ENCODE measurements at places on chromosomes 12 and 14. TPM values are rescaled to one million over a fixed set of nuclear protein-coding genes. Genes with fewer than 3 reads are reported as not detected.

GRCh38 chr12:96493106-96493505 is 3.7 kb downstream of the CFAP54 start:
- peaks cover 4% of the 10 kb centered on the region for H3K4me1 ChIP-seq
- no peaks in the 10 kb centered on the region for H3K36me3 ChIP-seq
- H3K27me3 ChIP-seq: no peaks in the 10 kb centered on the region
- DNase-seq: peak; percentile 37
- no peak overlapping the region for H3K4me3 ChIP-seq

GRCh38 chr14:24309538-24310264 is at the start of gene LTB4R2:
LTB4R2 (plus strand) TSS chr14:24310140; CDS start chr14:24310665, 525 bp downstream.
- no peaks in the 10 kb centered on the region for H3K27me3 ChIP-seq
- H3K4me1 ChIP-seq: peaks cover 12% of the 10 kb centered on the region
- H3K4me3 ChIP-seq: no peak within 1 kb of the TSS
- H3K27ac ChIP-seq: peak within 1 kb of the TSS; percentile 10

- peaks cover 7% of the 10 kb centered on the region for H3K4me1 ChIP-seq
- peak; percentile 65 for DNase-seq
- no peaks in the 10 kb centered on the region for H3K27me3 ChIP-seq
Observed at GRCh38 chr14:24392325-24393091, 6.3 kb upstream of the NYNRIN start.

DNA sequence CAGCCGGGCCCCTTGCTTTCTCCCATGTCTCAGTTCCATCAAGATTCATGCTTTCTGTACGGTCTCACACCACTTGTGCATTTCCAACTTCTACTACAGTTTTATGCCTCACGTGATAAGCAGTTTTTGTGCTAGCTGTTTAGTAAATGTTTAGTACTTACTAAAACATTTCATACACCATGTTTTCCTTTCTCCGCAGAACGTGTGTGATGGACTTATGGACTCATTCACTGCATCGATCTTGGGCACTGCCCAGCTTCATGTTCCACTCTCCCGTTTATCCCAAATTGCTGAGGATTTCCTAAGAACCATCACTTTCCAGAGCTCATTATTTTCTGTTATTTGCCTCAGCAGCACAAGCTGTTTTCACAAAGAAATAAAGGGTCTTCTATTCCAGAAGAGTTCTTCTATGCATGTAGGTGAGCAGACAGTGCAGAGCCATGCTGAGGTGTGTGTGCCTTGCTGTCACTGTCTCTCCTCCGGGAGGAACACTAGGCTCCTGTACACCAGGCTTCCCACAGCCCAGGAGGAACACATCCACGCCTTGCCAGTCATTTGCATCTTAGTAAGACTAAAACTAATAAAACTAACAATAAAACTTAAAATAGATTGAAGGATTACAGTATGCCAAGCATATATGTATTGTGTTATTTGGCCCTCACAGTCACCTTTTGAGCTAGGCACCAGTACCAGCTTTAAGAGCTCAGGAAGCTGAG is 90.3 kb upstream of the EEA1 start:
- no peaks in the 10 kb centered on the region for H3K36me3 ChIP-seq
- H3K27me3 ChIP-seq: no peaks in the 10 kb centered on the region
- no peaks in the 10 kb centered on the region for H3K4me1 ChIP-seq
- H3K27ac ChIP-seq: no peak overlapping the region
- no peak for DNase-seq

- DNase-seq: no peak
- no peak overlapping the region for H3K4me3 ChIP-seq
- peaks cover 14% of the 10 kb centered on the region for H3K4me1 ChIP-seq
- no peak overlapping the region for H3K27ac ChIP-seq
- no peaks in the 10 kb centered on the region for H3K27me3 ChIP-seq
- H3K36me3 ChIP-seq: no peaks in the 10 kb centered on the region
Observed at GRCh38 chr12:46435029-46435428, 62.5 kb upstream of the SLC38A2 start.

GRCh38 chr12:92860521-92860920 is 68.6 kb downstream of the EEA1 start:
- no peak for DNase-seq
- H3K27me3 ChIP-seq: no peaks in the 10 kb centered on the region
- no peaks in the 10 kb centered on the region for H3K4me1 ChIP-seq
- H3K27ac ChIP-seq: no peak overlapping the region
- H3K4me3 ChIP-seq: no peak overlapping the region

GRCh38 chr14:51548187-51548586 is 103.5 kb upstream of the FRMD6 start:
- H3K27me3 ChIP-seq: no peaks in the 10 kb centered on the region
- peak overlapping the region; percentile 4 for H3K4me3 ChIP-seq
- peak; percentile 66 for DNase-seq
- H3K4me1 ChIP-seq: peaks cover 29% of the 10 kb centered on the region
- peak overlapping the region; percentile 76 for H3K27ac ChIP-seq

DNA sequence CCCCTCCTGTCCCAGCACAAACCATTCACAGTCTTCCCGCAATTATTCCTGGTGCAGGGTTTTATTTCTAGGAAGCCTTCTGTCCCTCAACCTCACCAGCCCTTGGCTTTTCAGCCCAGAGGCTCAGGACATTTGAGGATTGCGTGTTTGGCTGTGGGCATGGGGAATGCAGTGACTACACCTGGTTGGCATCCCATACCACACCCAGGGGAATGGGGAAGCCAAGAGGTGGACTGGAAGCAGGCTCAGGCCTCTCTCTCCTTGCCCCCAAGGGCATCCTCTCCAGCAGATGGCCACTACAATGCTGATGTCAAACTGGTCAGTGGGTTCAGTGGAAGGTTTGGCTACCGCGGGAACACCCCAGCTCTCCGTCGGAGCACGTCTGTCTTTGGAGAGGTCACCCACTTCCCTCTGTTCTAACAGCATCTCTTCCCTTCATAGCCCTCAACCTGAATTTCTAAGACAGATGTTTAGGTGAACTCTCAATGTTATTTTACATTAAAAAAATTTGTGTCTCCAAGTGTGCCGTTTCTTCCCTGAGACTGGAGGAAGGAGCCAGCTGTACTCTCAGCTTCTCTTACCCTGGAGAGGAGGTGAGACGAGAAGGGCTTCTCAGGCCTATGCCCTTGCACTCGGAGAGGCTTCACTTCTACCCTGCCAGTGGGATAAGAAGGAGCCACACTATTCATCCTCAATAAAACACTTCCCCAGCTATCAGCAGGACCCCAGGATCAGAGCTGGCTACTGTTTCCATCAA is 35.5 kb downstream of the DCAF4 start:
- no peaks in the 10 kb centered on the region for H3K27me3 ChIP-seq
- no peak overlapping the region for H3K4me3 ChIP-seq
- peaks cover 4% of the 10 kb centered on the region for H3K36me3 ChIP-seq
- H3K4me1 ChIP-seq: no peaks in the 10 kb centered on the region
- no peak for DNase-seq

- peak; percentile 25 for DNase-seq
- no peaks in the 10 kb centered on the region for H3K4me1 ChIP-seq
Observed at GRCh38 chr14:55802986-55803872, 223.2 kb downstream of the KTN1 start.

DNA sequence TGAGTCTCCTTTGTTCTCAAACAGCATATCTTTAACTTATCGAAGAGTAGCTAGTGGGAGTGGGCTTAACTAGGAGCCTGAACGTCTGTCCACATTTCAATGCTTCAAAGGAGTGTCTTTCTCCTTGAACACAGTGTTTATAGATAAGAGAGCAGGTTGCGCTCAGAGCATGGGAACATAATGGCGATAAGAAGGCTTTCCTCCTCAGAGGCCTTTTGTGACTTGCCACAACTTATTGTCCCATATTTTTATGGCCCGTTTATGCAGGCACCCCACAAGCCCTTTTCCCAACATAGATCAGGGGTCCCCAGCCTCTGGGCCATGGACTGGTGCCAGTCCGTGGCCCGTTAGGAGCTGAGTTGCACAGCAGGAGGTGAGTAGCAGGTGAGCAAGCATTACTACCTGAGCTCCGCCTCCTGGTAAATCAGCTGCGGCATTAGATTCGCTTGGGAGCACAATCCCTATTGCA is 2.6 kb upstream of the DDX47 start:
- DNase-seq: no peak
- no peaks in the 10 kb centered on the region for H3K36me3 ChIP-seq
- H3K4me1 ChIP-seq: peaks cover 7% of the 10 kb centered on the region
- H3K27me3 ChIP-seq: no peaks in the 10 kb centered on the region
- no peak overlapping the region for H3K4me3 ChIP-seq

DNA sequence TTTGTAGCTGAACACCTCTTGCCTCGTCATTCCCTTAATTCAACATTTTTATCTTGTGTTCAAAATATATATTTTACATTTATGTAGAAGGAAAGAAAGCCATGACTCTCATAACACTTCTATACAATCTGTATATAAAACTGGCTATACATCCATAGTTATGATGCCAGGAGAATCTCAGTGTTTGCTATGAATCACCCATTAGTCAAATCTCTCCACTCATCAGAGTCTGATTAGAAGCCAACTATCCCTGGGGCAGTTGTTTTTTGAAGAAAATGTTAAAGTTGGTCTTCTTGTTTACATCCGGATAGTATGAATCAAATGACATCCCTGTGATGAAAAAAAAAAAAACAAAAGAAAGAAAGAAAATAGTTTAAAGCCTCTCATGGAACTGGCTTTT is 503.9 kb downstream of the NELL2 start:
- peak; percentile 29 for DNase-seq
- H3K27me3 ChIP-seq: no peaks in the 10 kb centered on the region
- H3K4me3 ChIP-seq: no peak overlapping the region

GRCh38 chr12:2190085-2190484 is 137.3 kb downstream of the CACNA1C start:
- H3K27me3 ChIP-seq: no peaks in the 10 kb centered on the region
- H3K4me1 ChIP-seq: no peaks in the 10 kb centered on the region
- peaks cover 1% of the 10 kb centered on the region for H3K36me3 ChIP-seq
- no peak overlapping the region for H3K4me3 ChIP-seq
- H3K27ac ChIP-seq: no peak overlapping the region
- DNase-seq: no peak

- H3K4me1 ChIP-seq: no peaks in the 10 kb centered on the region
- no peak for DNase-seq
- no peaks in the 10 kb centered on the region for H3K36me3 ChIP-seq
- no peak overlapping the region for H3K4me3 ChIP-seq
Observed at GRCh38 chr14:68328509-68328908, 464.4 kb downstream of the ZFP36L1 start.

DNA sequence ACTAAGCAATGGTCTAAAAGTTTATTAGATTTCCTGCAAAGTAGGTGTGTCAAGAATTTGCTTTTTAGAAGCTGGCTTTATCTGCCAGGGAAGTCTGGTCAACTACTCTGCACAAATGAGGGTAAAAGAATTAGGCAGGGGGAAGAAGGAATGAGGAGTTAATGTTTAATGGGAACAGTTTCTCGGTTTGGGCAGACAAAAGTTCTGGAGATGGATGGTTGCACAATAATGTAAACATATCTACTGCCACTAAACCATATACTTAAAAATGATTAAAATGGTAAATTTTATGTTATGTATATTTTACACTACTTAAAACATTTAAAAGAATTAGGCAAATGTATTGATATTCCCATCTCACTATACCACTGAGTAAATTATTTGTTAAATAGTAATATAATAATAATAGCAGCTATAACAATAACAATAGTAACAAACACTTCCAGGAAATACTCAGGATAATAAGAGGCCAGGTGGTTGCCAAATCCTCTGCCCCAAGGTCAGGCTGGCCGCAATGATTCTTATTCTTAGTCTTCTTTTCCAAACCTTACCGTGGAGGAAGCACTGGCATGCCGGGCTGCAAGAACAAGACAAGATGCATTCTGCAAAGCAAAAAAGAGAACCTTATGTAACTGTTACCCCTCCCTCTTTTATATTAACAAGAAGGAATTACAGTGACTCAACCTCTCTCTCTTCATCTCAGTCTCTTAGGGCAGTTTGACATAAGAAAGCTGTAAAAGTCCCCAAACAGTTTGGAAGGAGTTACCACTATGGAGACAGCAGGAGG is 13.9 kb downstream of the CS start:
- peaks cover 10% of the 10 kb centered on the region for H3K36me3 ChIP-seq
- H3K27ac ChIP-seq: no peak overlapping the region
- no peak for DNase-seq
- no peaks in the 10 kb centered on the region for H3K4me1 ChIP-seq
- no peaks in the 10 kb centered on the region for H3K27me3 ChIP-seq

DNA sequence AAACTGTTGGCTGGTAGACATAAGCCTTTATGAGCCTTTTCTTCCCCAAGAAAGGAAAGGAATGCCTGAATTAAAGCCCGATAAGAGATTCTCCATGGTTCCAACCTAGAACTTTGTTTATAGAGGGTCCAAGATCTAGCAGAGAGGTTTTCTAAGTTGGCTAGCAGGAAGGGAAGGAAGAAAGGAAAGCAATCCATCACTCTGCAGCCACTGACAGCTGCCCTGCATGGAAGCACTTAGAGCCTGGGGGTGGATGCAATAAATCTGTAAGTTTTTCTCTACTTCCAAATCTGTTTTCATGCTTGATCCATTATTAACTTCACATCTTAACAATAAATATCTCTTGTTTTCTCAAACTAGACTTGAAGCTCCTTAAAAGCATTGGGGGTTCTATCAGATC is 224.4 kb downstream of the KSR2 start:
- H3K4me1 ChIP-seq: no peaks in the 10 kb centered on the region
- DNase-seq: no peak
- H3K27me3 ChIP-seq: no peaks in the 10 kb centered on the region
- no peaks in the 10 kb centered on the region for H3K36me3 ChIP-seq

GRCh38 chr12:106790020-106790419 is 15.5 kb downstream of the RIC8B start:
- DNase-seq: no peak
- no peaks in the 10 kb centered on the region for H3K27me3 ChIP-seq
- H3K36me3 ChIP-seq: no peaks in the 10 kb centered on the region
- no peak overlapping the region for H3K27ac ChIP-seq
- no peaks in the 10 kb centered on the region for H3K4me1 ChIP-seq
- no peak overlapping the region for H3K4me3 ChIP-seq

- H3K27me3 ChIP-seq: no peaks in the 10 kb centered on the region
- no peaks in the 10 kb centered on the region for H3K36me3 ChIP-seq
- no peaks in the 10 kb centered on the region for H3K4me1 ChIP-seq
- no peak overlapping the region for H3K27ac ChIP-seq
- H3K4me3 ChIP-seq: no peak overlapping the region
Observed at GRCh38 chr14:50607181-50607580, 47.2 kb downstream of the ATL1 start.

GRCh38 chr12:63224396-63224795 is 73.4 kb upstream of the AVPR1A start:
- H3K27ac ChIP-seq: no peak overlapping the region
- no peaks in the 10 kb centered on the region for H3K27me3 ChIP-seq
- no peak for DNase-seq
- H3K36me3 ChIP-seq: no peaks in the 10 kb centered on the region
- H3K4me3 ChIP-seq: no peak overlapping the region

GRCh38 chr12:25236190-25236589 is 14.5 kb downstream of the KRAS start:
- DNase-seq: peak; percentile 18
- H3K4me3 ChIP-seq: no peak overlapping the region
- H3K36me3 ChIP-seq: peaks cover 3% of the 10 kb centered on the region

GRCh38 chr14:75968456-75968855 is 13.3 kb downstream of the TGFB3 start:
- peaks cover 2% of the 10 kb centered on the region for H3K4me1 ChIP-seq
- peak; percentile 55 for DNase-seq
- H3K27me3 ChIP-seq: no peaks in the 10 kb centered on the region

AMDHD1 gene
- total RNA-seq: 0.33 TPM

VRK1 gene
- 40.3 TPM for total RNA-seq

P3H3 gene
- total RNA-seq: 72.4 TPM

IL25 gene
- total RNA-seq: not detected

FSCB gene
- not detected for total RNA-seq

TC2N gene
- total RNA-seq: 0.26 TPM

HSPA2 gene
- 9.9 TPM for total RNA-seq

C12orf54 gene
- not detected for total RNA-seq
